T-helper 9 cell (primary cell): ENCODE measurements at places on chromosomes 3 and 15.

DNA sequence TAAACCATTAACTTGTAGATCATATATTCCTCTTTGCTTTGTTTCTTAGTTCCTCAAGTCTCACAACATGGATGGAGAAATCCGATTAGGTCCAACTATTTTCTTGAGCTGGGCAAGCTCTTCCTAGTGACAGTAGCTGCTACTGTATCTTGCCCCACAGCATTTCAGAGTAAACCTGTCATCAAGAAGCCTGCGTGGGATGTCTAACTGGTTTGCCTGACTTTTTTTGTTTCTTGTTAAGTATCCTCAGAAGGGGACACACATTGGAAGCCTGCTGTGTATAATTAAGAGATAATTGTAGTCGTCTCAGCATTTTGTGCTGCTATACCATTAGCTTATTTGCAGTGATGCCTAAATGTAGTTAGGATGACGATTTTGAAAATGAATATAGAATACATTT is 29.3 kb upstream of the STT3B start:
- DNase-seq, result no peak

DNA sequence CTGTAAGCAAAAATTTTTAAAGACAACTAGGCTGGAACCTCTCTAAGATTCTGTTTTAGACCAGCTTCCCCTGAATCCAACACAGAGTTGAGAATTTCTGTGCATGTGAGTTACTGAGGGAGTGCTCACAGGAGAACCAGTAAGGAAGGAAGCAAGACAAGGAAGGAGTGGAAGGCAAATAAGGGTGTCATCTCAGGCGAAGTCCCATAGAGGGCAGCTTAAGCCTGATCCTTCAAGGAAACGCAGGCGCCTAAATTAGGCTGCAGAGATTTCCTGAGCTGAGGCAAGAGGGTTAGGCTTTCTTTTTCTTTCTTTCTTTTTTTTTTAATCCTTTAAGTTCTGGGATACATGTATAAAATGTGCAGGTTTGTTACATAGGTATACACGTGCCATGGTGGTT is 36.2 kb upstream of the COL6A6 start:
- no peak for DNase-seq

GRCh38 chr3:62607287-62608029 is 234.1 kb upstream of the FEZF2 start:
- DNase-seq, result no peak

GRCh38 chr3:153252963-153253362 is 90.9 kb downstream of the RAP2B start:
- DNase-seq, result no peak
